ENCODE measurements at places on chromosomes 6 and 20.

DNA sequence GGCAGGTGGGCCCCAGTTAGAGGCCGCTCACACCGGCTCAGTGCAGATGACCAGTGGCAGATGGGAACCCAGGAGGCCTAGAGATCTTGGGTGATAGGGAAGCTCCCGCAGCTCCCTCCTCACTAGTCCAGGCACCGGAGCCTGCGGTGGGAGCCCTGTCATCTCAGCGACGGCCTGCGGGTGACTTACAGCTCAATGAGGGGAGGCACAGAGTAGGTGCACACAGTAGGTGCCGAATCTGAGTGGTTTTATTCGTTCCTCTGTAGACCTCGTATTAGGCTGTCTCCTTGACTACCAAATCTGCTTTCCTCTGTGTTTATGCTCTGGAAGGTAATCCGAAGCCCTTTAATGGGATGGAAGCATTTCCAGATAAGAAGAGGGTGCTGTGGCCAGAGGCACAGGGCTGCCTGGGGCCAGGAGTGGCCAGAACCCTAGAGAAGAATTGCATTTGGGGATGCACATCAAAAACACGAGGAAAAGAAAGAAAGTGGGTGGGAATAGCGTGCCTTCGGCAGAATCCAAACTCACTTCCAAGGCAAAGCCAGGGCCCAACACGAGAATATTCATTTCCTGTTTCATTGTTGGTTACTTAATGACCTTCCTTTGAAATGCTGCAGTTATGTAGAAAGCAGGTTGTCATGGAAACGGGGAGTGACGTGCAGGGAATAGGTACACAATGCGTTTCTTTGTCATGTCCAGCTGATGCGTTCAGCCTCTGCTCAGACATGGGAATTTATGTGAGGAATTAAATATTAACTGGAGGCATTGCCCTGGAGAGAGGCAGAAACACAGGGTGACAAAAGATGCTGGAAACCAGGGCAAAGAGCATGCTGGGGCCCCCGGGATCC lies 24.7 kb downstream of the MYT1 start:
- DNase-seq, result no peak

DNA sequence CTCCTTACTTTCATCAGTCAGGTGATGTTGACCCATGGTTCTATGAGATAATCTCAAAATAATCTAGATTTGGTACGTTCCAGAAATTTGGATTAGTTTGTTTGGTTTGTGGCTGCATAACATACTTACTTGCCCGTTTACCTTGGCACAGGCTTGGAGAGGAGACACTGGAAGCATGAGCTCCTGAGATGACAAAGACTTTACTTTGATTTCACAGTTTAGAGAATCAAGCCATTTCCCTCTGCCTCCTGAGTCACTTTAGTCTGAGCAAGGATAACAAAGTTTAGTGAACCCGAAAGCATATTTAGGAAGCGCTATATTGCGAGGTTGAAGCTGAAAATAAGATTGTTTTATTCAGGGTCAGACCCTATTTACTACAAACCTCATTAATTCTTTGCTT lies 643.4 kb downstream of the QKI start:
- no peak for DNase-seq

DNA sequence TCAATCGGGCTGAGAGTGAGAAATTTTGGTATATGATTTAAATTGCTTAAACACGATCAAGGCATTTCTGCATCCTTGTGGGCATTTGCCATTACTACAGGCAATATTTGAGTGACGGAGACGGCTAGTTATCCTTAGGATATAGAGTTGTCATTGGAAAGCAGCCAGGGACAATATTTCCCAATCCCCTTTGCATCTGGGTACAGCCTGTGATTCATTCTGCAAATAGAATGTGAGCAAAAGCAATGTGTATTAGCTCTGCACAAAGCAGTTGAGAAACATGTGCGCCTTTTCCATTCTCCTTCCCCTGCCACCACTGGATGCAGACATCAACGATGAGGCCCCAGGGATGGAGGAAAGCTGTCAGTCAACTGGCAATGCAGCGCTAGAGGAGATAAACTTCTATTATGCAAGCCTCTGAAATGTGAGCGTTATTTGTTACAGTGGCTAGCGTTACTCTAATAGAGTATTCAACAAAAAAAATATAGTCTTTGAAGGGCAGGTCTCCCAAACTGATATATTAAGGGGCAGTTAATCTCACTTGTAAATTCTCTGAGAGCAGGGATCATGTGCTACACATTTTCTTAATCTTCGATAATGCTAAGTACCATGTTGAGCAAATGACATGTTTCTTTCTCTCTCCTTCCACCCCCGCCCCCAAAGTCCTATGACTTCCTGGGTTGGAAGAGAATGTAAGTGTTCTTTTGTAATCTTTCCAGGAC lies 37.1 kb upstream of the NCOA3 start:
- DNase-seq, result no peak

- no peak for DNase-seq
These were observed 12.4 kb downstream of the GRM1 start for GRCh38 chr6:146041282-146041681.

DNA sequence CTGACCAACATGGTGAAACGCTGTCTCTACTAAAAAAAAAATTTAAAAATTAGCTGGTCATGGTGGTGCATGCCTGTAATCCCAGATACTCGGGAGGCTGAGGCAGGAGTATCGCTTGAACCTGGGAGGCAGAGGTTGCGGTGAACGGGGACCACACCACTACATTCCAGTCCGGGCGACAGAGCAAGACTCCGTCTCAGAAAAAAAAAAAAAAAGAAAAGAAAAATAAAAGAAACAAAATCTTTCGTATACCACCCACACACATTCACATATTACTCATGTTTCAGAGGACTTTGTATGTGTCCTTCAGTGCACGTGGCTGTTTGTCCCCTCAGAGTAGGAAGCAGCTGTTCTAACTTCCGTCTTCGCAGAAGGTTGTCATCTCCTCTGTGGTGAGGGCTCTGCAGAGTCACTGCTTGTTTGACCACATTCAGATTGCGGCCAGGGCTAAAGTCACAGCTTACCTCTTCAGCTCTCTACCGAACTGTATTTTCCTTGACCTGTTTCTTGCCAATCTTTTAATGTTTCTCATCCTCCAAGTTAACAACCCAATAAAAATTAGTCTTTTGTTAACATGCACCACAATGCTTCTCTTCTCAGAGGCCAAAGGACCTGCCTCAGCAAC lies 36.6 kb upstream of the HIVEP1 start:
- peak; percentile 13 for DNase-seq

DNA sequence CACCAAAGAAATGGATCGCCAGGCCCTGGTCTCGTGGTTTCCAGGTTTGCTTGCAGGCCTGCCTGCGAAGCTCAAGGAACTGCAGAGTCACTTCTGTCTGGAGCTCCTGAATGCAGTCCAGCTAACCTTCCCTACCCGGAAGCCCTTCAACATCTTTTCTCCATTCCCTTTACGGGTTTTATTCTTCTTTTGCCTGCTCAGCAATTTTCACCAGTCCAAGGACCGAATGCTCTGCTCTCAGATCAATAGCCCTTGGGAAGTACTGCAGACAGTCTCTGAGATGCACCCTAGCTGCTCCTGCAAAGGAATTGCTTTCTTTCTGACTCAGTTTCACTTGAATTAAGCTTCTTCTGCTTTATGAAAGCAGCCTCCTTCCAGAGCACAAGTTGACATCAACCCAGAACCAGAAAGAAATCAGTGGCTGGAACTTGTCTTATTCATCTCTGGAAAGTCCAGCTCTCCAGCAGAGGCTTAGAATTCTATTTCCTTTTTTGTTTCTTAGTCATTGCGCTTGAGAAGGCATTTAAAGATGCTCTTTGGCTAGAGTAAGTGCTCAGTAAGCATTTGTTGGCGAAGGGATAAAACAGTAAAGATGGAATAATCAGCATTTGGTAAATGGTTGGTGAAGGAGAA lies 18.7 kb upstream of the YWHAB start:
- DNase-seq, result no peak

DNA sequence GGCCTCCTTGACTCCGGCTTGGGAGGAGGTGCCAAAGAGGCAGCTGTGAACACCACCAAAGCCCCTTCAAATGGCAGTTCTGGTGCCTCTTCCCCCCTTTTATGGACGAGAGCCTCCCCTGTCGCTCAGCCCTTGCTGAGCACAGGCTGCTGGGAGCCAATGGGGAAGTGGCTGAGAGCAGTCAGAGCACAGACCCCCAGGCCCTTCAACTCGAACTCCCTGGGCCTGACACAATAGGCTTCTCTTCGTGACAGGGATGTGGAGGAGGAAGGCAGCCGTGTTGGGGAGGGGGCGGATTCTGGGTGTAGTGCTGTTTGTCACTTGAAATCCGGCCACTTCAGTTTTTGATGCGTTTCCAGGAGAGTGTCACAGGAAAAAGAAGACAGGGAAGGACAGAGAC lies at the start of gene PDYN:
PDYN (minus strand) TSS at position 73 of the 400 bp plus-strand sequence. CDS start 10,974 bp downstream, outside the sequence.
- no peak for DNase-seq

DNA sequence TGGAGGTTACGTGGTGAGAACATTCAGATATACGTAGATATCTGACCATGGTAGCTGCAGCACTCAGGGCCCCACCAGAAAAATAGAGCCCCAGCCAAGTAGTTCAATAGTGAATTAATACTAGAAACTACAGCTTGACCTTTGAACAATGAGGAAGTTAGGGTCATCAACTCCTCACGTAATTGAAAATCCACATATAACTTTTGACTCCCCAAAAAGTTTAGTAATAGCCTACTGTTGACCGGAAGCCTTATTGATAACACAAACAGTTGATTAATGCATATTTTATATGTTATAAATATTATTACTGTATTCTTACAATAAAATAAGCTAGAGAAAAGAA lies 117.9 kb downstream of the SNX5 start:
- DNase-seq, result no peak

DNA sequence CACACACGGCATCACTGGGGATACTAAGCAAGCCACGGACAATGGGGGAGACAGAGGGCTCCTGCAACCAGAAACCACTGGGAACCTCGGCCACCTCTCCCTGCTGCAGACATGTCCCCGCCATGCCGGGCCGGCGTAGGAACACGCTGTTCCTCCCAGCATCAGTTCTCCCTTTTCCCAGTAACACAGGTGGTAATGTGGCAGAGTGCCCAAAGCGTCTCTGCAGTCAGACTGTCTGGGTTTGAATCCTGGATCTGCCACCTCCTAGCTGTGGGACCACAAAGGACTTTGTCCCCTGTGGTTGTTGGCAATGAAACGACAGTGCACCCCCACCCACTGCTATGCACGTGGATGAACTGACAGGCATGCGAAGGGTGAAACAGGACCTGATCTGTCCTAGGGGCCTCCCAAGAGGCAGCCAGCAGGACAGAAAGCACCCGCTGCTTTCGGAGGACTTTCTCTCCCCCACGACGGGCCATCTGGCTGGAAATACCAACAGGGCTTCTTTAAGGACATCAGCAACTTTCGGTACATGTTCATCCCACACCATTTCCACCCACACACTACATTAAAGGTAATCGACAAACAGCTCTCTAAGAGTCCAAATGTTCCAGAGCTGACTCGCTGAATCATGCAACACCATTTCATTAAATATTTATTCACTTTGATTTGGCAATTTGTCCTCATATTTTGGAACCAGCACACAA lies 74.1 kb downstream of the SULF2 start:
- no peak for DNase-seq

DNA sequence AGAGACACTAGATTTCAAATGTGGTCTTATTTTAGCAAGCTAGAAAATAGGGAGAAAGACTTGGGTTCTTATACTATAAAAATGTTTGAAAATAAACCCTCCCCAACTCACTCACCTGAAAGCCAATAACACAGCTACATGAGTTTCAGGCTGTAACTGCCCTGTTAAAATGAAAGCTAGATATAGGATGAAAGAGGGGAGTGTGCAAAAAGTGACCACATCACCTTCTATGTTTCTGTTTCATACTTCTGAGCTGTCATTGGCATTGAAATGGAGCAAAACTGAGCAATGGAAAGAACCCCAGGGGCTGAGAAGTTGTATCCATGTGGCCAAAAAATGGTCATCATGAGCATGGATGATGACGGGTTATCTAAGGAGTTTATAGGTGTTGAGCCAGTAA lies 148.1 kb upstream of the TENT5A start:
- DNase-seq, result no peak

GRCh38 chr6:157239671-157240058 lies 83.7 kb downstream of the TMEM242 start:
- no peak for DNase-seq

DNA sequence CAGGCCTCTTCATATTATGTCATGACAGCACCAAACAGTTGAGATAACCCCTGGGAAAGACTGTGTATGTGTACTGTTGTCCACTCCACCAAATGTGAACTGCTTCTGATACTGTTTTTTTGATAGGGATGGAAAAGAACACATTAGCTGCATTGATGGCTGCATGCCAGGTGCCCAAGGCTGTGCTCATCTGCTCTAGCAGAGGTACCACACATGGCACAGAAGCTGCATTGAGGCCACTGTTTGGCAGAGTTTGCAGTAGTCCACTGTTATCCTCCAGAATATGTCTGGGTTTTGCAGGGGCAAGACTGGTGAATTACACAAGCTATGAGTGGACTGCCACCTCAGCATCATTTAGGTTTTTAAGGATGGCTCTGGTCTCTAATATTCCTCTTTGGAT lies 28.2 kb upstream of the ELMO2 start:
- DNase-seq, result no peak

DNA sequence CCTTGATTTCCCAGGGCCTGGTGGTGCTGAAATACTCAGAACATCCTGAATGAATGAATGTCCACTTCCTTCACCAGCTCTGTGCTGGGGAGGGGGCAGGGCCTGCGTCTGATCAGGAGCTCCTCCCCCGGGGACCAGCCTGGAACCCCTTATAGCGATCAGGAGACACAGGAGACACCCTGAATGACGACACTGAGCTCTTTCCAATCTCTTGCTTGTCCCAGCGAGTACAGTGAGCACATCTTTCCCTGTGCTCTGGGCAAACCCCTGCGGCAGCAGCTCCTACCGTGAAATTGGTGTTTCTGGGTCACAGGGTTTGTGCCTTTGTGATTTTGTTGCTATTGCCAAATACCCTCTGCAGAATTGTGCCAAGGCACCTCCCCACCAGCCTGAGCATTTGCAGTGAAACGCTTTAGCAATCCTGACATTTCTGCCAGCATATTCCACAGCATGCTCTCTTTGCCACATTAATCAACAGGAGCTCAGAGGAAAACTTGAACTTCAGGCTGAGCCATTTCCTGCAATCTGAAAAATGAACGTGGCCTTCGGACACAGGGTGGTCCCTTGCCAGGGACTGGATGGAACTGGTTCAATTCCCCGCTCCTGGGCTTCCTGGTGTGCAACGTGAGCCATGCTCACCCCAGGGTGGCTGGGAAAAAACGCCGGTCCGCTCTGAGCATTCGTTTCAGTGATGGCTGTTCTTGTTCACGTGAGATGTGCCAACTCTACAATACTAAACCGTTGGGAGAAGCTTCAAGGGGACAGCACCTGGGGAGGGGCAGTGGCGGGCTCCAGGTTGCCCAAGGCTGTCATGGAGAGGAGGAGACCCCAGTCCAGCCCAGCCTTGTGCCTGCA lies 23.1 kb upstream of the MRGBP start:
- DNase-seq, result no peak

DNA sequence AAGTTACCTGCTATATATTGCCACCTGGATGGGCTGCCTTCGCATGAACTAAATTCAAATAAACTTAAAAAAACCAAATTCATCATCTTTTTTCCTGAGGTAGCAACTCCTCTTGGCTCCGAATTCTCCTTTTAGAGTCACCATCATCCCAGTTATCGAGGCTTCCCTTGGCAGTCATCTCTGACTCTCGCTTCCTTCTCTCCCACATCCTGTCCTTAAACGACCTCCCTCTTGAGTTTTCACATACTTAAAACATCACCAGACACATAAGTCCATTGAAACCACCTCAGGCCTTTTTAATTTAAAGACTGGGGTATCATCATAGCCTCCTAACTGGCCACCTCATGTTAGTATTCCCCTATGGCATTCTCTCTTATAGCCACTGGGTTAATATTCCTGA lies 296.1 kb upstream of the FLRT3 start:
- no peak for DNase-seq

GRCh38 chr20:57909763-57910331 lies 200.0 kb upstream of the PMEPA1 start:
- DNase-seq, result no peak

- DNase-seq, result no peak
These were observed 162.0 kb upstream of the SIM1 start for GRCh38 chr6:100626721-100627120.
